ENCODE measurements at places on chromosomes 4 and X. TPM values are rescaled to one million over a fixed set of nuclear protein-coding genes. Genes with fewer than 3 reads are reported as not detected.

GABRE gene
- total RNA-seq: 58.4 TPM

IL1RAPL1 gene
- 0.46 TPM for total RNA-seq

NEUROG2 gene
- total RNA-seq: not detected

OCRL gene
- total RNA-seq: 16.1 TPM

PRSS12 gene
- total RNA-seq: 34.1 TPM

LRRC66 gene
- 0.46 TPM for total RNA-seq

PF4V1 gene
- 51.0 TPM for total RNA-seq

TEC gene
- 0.71 TPM for total RNA-seq

KIT gene
- 0.43 TPM for total RNA-seq

H2BW2 gene
- total RNA-seq: not detected

AFF2 gene
- under 0.01 TPM for total RNA-seq

SLC34A2 gene
- total RNA-seq: not detected

CPLX1 gene
- total RNA-seq: not detected

ACSL1 gene
- total RNA-seq: 45.0 TPM

FAAH2 gene
- total RNA-seq: 0.28 TPM

NAA11 gene
- not detected for total RNA-seq

STATH gene
- not detected for total RNA-seq

SLC6A14 gene
- under 0.01 TPM for total RNA-seq

NEIL3 gene
- 1.3 TPM for total RNA-seq

CYTL1 gene
- total RNA-seq: 3.1 TPM

OSTC gene
- total RNA-seq: 257 TPM

KLHL4 gene
- total RNA-seq: 0.43 TPM

FAM9B gene
- not detected for total RNA-seq

RPA4 gene
- total RNA-seq: 0.71 TPM

SOX3 gene
- not detected for total RNA-seq

DOK7 gene
- total RNA-seq: not detected

MAGEA2B gene
- not detected for total RNA-seq

HDX gene
- total RNA-seq: 5.7 TPM

NKX1-1 gene
- not detected for total RNA-seq

MAGEE2 gene
- not detected for total RNA-seq

REPS2 gene
- 0.14 TPM for total RNA-seq

MAPK10 gene
- total RNA-seq: 14.4 TPM

MAGEA2 gene
- not detected for total RNA-seq

SPANXN3 gene
- not detected for total RNA-seq

HELT gene
- total RNA-seq: not detected

Measured in smooth muscle cell of bladder (primary cell).